ENCODE measurements at places on chromosomes 12 and 14.

DNA sequence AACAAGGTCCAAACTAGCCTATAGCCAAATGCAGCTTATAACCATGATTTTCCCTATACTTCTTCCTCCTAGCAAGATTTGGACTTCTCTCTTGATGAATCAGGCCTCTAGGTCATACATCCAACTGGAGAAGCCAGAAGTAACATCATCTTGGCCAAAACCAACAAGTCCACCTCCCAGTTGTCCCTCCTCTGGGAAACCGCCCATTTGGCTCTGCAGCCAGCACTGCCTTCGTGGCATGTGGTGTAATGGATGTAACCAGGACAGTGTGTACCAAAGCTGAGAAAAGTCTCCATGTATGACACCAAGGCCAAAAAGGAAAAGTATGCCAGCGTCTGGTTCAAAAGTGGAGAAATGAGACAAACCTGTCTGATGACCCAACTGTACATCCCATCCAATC lies 59.3 kb upstream of the VASH1 start:
- DNase-seq, result no peak

GRCh38 chr14:33504246-33505099 lies 446.4 kb downstream of the EGLN3 start:
- no peak for DNase-seq

- no peak for DNase-seq
Measured at GRCh38 chr12:22069851-22070250, 23.8 kb downstream of the CMAS start.

DNA sequence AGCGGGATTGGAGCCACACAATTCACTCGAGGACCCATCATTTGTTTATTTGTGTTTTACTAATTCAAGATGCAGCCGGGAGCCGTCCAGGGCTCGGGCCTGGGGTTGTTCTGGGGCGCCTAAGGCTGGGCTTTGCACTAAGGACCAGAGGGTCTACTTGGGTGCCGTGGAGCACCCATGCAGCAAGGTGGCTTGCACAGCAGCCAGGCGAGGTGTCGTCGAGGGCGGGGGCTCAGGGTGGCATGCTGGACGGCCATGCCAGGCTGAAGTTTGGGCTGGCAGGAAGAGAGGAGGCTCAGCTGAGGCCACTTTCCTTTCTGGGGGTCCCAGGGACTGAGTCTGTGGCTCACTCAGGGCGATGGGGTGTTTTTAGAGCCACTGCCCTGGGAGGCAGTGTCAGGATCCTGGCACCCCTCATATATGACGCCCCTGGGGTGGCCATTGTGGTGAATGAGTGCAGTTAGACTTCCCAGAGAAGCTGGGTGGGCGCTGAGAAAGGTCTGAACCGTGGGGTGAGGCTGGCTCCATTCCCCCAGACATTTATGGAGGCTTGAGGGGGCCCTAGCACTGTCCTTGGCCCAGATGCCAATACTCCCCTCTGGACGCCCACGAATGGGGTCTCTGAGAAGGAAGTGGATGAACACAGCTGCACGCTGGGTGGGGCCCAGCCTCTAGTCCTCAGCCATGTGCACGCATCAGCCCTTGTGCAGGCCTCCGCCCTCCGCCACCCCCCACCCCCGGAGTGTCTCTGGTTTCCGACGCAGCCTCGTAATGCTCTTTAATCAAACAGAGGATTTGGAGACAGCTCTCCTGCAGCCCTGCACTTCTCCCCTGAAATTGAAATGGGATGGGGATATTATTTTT lies 11.3 kb downstream of the MEG3 start:
- no peak for DNase-seq

- no peak for DNase-seq
Measured at GRCh38 chr12:66765204-66765603, 86.3 kb upstream of the GRIP1 start.

DNA sequence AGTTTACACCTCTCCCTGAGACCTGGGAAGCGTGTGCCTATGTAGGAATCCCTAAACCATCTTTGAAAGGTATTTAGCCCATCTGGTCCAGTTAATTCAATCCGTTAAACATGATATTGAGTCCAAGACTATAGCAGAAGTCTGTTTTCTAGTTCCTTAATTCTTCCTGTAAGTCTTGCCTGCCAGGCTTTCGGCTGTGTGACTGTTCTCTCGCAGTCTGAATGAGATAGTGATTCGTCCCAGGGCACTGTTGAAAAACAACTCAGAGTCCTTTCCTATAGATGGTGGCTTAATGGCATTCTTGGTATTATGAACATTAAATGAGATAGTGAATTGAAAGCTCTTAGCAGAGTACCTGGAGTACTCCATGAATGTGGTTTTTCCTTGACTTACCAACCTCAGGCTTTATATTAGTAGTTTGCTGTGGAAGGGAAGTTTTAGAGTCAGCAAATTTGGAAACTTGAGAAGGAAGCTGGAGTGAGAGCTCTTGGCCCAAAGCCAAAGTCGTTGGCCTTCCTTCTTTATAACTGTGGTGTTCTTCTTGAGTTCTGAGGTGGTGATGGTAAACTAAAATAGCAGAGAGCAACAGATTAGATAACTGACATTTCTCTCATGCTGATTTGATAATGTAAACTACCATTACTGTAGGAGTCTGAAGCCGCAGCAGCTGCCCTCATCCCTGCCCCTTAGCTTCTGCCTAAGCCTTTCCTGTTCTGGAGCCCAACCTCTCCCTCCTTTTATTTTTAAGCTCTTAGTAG lies 76.5 kb downstream of the TGFB3 start:
- no peak for DNase-seq

DNA sequence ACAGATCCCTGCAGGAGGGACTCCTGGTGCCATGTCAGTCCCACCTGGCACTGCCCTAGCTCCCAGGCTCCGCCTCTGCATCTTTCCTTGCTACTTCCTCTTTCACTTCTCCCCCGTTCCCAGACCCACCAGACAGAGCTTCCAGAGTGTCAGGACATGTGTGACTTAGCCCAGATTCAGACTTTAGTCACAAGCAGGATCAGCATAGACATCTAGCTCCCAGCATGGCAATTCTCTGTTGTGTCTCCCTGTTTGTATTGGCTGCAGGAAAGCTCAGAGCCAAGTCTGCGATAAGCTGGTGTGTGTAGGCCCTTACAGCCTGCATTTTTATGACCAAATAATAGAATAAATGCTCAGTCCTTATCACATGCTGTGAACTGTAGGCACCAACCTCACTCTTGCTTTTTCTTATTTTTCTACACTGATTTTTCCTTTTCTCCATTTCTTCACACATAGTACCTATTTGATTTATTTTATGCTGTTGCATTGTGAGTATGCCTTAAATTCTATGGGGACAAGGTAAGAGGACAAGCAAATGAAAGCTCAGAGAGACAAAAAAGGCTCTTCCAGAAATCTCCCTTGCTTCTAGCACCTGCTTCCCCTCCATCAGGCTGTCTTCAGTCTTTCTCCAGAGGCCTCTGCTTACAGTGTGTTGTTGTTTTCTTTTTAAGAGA lies 5.9 kb downstream of the DHRS2 start:
- no peak for DNase-seq

- no peak for DNase-seq
Measured at GRCh38 chr12:91918431-91918830, 227.2 kb downstream of the BTG1 start.

DNA sequence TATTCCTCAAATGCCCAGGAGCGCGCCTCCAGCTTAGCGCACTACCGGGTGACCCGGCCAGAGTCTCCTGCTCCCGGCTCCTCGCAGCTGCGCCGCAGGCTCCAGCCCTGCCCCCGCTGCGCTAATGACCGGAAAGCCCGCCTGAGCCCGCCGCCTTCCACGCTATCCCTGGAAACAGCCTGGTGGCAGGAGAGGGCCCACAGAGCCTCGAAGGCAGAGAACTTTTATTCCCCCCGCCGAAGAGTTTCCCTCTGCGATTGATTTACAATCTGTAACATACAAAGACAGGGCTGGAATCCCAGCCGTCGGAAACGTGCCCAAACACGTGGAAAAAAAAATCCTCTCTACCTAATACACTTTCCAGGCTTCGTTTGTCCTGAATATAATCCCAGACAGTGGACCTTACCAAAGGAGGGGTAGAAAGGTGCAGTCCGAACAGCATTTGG lies 1.5 kb downstream of the COL2A1 start:
- no peak for DNase-seq

GRCh38 chr14:84575681-84576080 lies 954.3 kb upstream of the FLRT2 start:
- no peak for DNase-seq

DNA sequence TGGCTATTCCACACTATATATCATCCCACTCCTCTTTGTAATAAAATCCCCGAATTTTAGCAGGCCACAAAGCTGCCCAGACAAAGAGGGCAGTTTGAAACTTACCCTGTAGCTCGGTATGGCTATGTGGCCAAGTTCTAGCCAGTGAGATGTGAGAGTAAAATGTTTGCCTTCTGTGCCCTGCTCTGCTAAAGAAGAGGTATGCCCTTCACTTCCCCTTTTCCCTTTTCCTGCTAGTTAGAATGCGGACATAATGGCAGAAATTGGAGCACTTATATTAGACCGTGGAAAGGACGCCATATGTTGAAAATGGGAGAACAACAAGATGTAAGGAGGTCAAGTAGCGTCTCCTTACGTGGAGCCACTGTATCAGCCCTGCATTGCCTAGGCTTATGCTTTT lies 11.5 kb upstream of the CCDC91 start:
- no peak for DNase-seq

DNA sequence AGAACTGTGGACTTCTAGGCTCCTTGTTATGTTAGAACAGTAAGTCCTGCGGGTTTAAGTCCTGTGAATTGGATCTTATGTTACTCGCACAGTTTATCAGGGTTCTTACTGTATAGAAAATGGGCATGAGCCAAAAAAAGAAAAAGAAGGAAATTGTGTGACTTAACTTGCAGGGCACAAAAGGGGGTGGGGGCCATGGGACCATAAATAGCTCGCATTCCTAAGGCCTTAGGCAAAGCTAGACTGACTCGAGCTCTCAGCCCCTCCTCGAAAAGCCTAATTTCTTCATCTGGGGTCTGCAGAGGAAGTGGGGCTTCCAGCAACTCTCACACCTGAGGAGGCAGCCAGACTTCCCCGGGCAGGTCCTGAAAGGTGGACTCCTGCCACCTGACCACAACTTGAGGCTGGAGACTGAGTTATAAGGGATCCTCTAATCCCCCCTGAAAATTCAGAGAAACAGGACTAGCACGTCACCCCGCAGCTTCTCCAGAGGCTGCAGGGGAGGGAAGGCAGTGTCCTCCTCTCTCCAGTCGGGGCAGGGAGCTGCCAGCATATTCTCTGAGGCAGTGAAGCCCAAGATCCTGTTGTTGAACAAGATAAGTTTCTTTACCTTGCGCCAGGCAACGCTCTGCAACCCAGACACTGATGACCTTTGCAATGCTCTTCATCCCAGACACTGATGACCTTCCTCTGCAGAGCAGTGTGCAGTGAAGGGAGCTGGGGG lies 280.5 kb downstream of the PCNX1 start:
- DNase-seq, result no peak

DNA sequence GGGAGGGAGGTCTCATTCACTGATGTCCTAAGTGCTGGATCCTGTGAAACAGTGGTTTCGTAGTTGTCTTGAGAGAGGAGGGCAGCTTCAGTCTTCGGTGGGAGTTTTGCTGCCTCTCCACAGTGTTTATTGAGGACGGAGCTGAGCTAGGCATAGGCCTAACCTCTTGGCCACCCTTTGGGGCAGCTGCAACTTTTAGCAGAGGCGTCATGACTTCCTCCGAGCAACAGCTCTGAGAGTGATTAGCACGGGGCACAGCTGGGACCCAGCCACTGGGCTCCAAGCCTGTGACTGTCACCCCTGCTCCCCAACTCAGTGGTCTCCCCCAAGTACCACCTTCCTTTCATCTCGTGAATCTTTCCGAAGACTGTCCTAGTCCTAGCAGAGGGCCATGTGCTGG lies 139.9 kb upstream of the NCOR2 start:
- no peak for DNase-seq

DNA sequence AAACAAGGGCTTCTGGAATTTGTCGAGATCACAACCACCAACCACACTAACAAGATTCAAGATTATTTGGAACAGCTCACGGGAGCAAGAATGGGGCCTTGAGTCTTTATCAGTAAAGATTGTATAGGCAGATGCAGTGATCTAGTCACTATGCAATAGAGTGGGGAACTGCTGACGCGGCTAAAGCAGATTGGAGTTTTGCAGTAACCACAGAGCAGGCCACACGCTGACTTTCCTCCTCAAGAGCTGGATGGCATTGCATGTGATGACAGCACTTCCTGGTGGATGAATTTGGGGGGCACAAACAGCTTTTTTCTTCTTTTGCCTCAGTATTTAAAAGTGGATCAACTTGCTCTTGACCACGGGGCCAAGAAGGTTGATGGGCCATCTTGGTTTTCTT lies 46.0 kb downstream of the KCNK13 start:
- DNase-seq, result no peak

- DNase-seq, result no peak
Measured at GRCh38 chr12:118358008-118358359, 14.7 kb downstream of the TAOK3 start.

Measured in brain pericyte (primary cell).